ENCODE measurements at places on chromosomes 16 and 17. TPM values are rescaled to one million over a fixed set of nuclear protein-coding genes. Genes with fewer than 3 reads are reported as not detected.

Gene DPEP1
- 0.41 TPM for total RNA-seq

- DNase-seq, result no peak
Observed at GRCh38 chr16:66512272-66513110, 37.4 kb downstream of the TK2 start.

DNA sequence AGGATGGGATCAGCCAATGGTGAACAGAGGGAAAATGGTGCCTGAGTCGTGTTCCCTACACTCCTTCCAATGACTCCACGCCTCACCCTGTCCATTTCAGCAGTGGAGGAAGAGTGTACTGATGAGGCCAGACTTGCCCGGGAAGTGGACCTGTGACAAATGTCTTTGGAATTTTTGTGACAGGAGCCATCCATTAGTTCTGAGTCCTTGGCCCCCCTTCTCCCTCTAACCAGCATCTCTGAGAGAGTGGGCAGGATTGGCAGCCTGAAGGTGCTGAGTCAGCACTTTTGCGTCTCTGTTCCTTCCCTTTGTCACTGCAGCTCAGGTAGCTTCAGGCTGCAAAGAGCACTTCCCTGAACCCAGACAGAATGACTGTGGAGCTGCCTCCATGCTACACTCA lies 30.8 kb downstream of the BEAN1 start:
- DNase-seq, result no peak

GRCh38 chr17:57701124-57701523 lies 44.0 kb downstream of the CCDC182 start:
- no peak for DNase-seq

Gene AIPL1
- total RNA-seq, result not detected

DNA sequence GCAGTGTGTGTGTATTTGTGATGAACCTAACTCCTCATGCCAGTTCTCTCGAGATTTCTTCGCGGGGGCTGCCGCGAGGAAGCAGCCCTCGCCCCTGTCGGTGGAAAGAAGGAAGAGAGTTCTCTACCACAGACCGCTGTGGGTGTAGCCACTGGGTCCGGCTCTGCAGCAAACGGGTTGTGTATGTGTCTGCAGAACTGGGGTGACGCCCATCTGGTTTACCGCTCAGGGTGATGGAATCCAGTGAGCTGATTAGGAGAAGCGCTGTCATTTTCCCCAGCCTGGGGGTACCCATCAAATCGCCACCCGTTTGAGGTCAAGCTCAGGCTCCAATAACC lies 7.7 kb downstream of the CORO6 start:
- DNase-seq, result no peak

Gene LGALS9B
- total RNA-seq, result not detected

- no peak for DNase-seq
Observed at GRCh38 chr17:61206922-61207321, 192.7 kb upstream of the TBX2 start.

GRCh38 chr16:55367866-55368603 lies 44.0 kb downstream of the IRX6 start:
- DNase-seq, result no peak

DNA sequence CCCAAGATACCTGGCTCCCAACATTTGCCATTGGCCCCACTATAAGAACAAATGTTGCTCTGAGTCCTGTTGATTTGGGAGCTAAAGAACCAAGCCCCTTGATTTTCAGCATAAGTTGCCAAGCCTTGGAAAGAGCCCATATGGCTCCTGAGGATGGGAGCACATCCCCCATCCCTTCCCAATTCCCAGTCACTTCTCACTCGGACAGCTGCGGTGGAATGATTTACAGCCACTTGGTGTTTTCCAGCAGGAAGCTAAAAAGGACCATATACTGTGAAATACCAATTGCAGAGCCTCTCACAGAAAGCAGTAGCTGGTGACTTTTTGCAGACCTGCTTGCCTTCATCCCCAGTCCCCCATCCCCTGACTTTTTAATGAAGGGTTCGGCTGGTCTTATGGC lies 524.6 kb downstream of the GRIN2A start:
- no peak for DNase-seq

- DNase-seq, result no peak
Observed at GRCh38 chr17:20191056-20191455, 181.9 kb downstream of the SPECC1 start.

DNA sequence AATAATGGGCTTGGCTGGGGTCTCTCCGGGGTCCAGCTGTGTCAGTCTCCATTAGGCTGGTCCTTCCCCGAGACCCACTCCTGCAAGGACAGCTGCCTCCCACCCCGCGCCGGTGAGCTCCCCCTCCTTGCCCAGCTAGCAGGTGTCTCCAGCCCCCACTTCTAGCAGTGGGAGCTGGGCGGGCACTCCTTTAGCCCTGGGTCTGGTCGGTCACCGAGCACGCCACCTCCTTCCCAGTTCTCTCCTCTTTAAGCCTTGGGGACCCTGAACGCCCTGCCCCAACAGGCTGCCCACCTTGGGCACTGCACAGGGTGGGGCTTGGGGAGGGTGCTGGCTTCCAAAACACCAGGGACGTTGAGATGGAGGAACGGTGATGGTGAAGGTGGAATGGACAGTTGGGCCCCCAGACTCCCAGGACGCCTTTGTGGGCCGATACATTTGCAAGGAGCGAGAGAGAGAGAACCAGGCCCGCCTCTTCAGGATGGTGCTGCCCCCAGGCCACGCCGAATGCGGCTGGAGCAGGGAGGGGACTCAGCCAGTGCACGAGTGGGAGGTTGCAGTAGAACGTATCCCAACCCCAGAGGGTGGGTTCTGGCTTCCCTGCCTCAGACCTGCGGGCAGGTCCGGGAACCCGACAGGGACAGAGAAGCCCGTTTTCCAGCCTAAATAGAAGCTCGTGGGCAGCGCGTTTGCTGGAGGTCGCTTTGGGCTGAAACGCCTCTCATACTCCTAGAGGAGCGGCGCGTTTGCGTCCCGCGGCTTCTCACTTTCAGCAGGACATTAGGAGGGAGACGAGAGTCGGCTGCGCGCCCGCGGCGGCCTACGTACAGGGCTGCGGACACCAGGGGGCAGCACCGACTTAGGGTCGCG lies 10.7 kb downstream of the TBX2 start:
- peak; percentile 88 for DNase-seq

Gene ABCC6
- total RNA-seq, result 0.77 TPM

Gene KRTAP4-4
- not detected for total RNA-seq

Gene CRYM
- total RNA-seq, result 1.2 TPM

DNA sequence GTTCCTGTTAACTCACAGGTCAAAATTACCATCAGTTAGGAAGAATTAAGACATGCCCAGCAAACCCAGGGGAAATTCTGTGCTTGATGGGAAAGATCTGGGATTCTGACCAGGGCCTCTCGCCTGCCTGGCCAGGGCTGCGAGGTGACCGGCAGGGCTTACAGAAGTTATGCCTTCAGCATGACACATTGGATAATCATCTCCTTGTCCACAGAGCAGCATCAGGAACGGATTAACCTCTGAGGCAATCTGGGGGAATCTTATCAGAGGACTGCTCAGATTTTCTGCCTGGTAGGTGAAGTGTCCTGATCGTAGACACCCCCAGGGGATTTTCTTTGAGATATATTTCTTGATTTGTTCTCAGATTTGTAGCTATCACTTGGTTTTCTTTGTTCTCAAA lies 172.5 kb downstream of the HS3ST3A1 start:
- no peak for DNase-seq

- DNase-seq, result no peak
Observed at GRCh38 chr17:17175917-17176316, 30.2 kb downstream of the PLD6 start.

GRCh38 chr17:56319531-56319930 lies 166.3 kb downstream of the ANKFN1 start:
- DNase-seq, result no peak

Gene PSMC5
- 170 TPM for total RNA-seq

DNA sequence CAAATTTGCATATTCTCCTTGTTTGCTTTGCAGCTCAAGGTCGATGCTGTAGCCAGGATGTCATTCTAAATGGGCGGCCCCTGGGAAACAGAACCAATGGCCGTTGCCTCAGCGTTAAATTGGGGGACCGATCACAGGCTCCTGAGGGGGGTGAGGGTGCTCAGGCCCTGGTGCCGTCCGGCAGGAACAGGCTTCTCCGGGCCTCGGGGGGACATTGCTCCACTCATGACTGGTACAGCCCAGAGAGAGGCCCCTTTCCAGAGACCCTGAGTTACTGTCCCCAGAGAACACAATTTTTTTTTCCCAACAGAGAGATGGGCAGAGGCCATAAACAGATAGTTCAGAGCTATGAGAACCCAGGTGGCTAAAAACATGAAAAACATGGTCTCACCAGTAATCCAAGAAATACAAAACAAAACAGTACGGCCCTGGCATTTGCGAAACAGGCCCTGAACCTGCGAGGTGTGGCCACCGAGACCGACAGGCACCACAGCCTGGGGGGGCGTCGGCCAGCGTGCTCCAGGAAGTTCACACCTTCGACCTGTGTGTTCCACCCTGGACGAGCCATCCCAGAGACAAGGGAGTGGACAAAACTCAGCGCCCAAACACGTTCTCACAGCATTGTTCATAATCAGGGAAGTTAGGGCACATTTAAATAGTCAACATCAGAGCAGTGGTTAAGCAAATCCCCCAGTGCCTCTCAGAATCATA lies 82.8 kb downstream of the METRNL start:
- DNase-seq, result no peak

Gene KRT33A
- not detected for total RNA-seq

Measured in neural crest cell (in vitro differentiated cells).